ENCODE measurements at places on chromosomes 4 and X. TPM values are rescaled to one million over a fixed set of nuclear protein-coding genes. Genes with fewer than 3 reads are reported as not detected.

DNA sequence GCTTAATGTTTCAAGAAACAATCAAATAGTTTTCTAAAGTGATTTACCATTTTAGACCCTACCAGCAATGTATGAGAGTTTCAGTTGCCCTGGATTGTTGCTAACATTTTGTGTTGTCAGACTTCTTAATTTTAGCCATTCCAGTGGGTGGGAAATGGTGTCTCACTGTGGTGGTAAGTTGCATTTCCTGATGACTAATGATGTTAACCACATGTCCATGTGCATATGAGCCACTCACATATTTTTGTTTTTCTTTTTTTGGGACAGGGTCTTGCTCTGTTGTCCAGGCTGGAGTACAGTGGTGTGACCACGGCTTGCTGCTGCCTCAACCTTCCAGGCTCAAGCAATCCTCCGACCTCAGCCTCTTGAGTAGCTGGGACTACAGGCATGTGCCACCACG is 48.3 kb downstream of the MED28 start:
- DNase-seq, result no peak

DNA sequence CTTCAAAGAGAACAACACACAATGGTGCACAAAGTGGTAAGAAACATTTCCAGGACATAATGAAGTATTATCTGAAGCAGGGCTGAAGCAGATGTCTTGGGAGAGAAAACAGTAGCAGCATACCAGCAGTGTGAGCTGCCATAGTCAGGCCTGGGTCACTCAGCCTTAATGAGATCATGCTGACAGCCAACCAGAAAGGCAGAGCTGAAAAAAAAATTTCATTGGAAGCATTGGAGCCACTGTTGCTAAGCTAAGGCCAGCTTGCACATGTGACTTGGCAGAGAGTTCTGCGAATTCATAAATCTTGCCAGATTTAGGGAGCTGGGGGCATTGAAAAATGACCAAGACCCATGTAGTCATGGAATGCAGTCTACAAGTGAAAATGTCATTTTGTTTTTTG is 444.0 kb upstream of the PITX2 start:
- DNase-seq, result no peak

GRCh38 chr4:85153221-85153620 is 186.7 kb upstream of the WDFY3 start:
- DNase-seq, result no peak

- no peak for DNase-seq
Observed at GRCh38 chr4:67727124-67727850, 26.3 kb upstream of the UBA6 start.

DNA sequence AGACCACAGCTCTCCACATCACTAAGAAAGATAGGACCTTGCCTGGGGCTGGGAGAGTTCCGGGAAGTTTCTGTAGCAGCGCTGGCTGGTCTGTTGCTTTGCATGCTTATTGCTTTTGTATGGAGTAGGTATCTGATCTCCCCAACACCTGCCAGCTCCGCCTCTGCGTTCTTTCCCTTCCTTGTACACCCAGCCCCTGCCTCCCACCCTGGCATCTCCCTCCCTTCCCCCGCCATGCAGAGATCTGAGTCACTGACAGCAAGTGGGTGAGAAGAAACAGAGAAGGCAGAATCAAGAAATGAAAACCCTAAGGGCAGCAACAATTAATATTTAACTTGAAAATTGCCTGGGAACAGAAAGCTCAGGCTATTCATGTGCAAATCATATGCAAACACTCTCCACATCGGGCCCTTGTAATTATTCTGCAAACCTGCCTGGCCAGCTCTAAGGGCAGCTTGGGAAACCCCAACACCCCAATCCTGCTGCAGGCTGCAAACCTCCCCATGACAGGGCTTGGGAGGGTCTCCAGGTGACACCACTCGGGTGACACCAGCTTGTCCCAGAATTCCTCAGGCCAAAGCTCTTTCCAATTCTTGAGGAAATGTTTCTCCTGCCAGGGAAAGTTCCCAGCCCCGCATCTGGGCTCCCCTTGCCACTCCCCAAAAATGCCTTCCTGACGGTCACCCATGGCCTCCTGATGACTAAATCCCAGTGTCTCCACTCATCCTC is 257.2 kb downstream of the FBXW7 start:
- DNase-seq, result no peak

GRCh38 chrX:45186643-45187026 is 14.0 kb downstream of the DIPK2B start:
- DNase-seq, result no peak

GRCh38 chrX:8729811-8730210 is 2.1 kb downstream of the ANOS1 start:
- DNase-seq, result no peak

- no peak for DNase-seq
Observed at GRCh38 chrX:109440475-109440874, 41.4 kb downstream of the GUCY2F start.

DNA sequence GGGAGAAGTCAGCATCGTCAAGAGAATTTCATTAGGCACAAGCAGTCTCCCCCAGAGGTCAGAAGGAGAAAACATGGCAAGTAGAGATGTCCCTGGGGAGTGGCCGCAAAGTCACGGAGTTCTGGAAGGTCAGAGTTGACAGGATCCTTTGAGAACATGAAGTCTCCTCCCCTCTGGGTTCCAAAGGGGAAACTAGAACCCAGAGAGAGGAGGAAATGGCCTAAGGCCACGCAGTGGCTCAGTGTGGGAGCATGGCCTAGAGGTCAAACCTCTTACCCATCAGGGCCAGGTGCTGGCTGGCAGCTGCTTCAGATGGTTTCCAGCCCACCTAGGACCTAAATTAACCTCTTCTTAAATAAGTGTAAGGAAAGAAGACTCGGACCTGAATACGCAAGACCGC is 884 bp downstream of the IDH3G start:
- DNase-seq, result peak; percentile 70

DNA sequence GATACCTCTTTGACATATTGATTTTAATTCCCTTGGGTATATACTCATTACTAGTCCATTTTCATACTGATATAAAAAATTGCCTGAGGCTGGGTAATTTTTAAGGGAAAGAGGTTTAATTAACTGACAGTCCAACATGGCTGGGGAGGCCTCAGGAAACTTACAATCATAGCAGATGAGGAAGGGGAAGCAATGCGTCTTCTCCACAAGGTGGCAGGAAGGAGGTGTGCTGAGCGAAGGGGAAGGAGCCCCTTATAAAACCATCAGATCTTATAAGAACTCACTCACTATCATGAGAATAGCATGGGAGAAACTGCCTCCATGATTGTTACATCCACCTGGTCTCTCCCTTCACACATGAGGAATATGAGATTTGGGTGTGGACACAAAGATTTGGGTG is 42.4 kb downstream of the MSX1 start:
- peak; percentile 58 for DNase-seq

DNA sequence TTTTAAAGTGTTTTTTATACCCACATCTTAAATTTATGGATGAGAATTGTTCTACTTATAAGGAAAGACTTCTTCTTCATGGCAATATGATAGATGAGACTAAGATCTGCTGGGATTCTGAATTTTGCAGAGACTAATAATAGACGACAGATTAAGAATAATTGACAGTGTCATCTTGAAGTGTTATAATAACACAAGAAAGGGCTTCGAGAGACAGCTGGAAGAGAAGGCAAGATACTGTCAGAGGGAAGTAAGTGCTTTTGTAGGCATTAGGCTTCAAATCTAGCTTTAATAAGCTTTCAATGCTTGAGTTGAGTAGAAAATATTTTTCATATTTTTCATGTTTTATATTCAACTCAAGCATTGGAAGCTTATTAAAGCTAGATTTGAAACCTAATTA is 797.6 kb upstream of the PABPC4L start:
- no peak for DNase-seq

DNA sequence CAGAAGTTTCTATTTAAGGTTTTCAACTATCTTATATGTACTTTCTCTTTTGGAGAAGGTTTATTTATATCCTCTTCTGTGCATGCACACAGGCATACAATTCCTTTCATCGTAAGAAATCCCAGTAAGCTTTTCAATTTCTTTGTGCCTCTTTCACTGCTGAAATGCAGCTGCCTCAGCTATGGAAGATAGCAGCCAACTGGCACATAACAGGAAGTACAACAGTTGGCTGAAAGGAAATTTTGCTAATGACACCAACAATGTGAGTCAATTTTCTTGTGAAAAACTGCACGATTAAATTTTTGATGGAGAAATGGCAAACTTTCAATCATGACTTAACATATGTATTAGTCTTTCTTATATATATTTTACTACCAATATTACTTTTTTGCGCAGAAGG is 74.5 kb upstream of the PAQR3 start:
- no peak for DNase-seq

- no peak for DNase-seq
Observed at GRCh38 chr4:86400216-86400615, 40.4 kb upstream of the MAPK10 start.

DNA sequence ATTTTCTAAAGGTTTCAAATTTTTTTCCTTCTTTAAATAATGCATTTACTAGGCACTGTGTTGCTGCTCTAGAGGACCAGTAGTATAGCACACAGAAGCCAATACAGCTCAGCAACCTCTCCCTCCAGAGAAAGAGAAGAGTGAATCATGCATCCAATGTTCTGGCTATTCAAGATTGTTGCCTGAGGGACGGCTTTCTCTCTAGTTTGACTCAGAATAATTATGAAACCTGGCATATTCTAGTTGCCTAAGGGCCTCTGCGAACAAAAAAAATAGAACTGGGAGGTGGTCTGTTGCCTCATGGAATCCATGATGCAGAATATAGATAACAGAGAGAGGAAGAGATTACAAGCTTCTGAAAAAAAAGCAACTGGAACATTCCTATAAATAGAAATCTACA is 1233.3 kb upstream of the PABPC4L start:
- no peak for DNase-seq

GRCh38 chrX:102650903-102651241 is 411 bp upstream of the GPRASP1 start:
- no peak for DNase-seq

DNA sequence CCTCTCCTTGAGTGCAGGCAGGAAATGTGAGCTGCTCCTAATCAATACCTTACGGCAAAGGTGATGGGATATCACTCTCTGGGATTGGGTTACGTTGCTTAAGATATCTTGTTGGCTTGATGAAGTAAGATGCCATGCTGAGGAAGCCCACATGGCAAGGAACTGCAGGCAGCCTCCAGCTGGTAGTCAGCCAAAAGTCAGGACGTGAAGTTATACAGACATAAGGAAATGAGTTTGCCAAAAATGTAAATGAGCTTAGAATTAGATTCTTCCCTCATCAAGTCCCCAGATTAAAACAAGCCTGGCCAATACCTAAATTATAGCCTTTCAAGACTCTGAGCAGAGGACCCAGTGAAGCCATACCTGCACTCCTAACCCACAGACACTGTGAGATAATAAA is 155.0 kb downstream of the QDPR start:
- DNase-seq, result no peak

GRCh38 chr4:135371137-135371536 is 1169.5 kb upstream of the PABPC4L start:
- DNase-seq, result peak; percentile 55

- DNase-seq, result no peak
Observed at GRCh38 chrX:125395626-125396025, 76.0 kb downstream of the TEX13C start.

- no peak for DNase-seq
Observed at GRCh38 chr4:141180991-141181761, 39.5 kb upstream of the ZNF330 start.

GRCh38 chr4:10596586-10597290 is 87.8 kb downstream of the CLNK start:
- DNase-seq, result no peak

The CXCL11 gene
- total RNA-seq, result not detected

The PCDH7 gene
- not detected for total RNA-seq

The BEX2 gene
- total RNA-seq, result 31.5 TPM

The BTC gene
- not detected for total RNA-seq

The CD38 gene
- total RNA-seq, result 3.6 TPM

Measured in Karpas-422 (cell line).